NCI-H1417 treated with DMSO at 0.1 percent for 48 hours (cell line): ENCODE measurements at places on chromosomes 1 and 21.

DNA sequence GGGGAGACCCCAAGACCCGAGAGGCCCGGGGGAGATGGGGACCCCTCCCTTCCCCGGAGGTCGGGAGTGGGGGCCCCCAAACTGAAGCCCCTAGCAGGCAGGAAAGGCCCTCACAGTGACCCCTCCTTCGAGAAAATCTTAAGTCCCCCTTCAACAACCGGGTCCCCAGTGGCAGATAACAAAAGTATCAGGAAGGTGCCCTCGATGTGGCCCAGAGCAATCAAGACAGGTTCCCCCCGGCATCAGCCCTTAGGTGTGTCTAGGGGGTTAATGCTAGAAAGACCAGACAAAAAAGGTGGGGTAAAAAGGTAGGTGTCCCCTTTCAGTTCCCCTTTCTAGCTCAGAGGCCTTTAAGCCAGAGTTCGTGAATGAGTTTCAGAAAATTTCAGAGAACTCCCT is 282 bp upstream of the ECE1 start:
- no peak for DNase-seq

DNA sequence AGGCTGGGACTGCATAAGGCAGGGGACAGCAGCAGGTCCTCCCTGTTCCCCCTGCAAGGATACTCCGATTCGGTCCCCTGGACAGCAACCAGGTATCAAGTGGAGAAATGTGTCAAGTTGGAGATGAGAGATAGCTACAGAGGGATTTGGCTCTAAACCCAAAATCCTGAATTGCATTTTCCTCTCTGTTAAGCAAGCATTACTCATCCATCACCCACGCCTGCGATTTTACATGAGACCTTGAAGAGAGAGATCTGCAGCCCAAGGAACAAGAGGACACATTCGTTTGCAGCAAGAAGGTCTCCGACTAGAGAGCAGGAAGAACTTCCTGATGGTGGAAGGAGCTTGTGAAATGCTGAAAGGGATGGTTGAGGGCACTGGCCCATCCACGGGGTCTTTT is 21.9 kb downstream of the SYT2 start:
- no peak for DNase-seq

GRCh38 chr1:179871940-179872339 is 5.7 kb downstream of the TOR1AIP2 start:
- DNase-seq = no peak

DNA sequence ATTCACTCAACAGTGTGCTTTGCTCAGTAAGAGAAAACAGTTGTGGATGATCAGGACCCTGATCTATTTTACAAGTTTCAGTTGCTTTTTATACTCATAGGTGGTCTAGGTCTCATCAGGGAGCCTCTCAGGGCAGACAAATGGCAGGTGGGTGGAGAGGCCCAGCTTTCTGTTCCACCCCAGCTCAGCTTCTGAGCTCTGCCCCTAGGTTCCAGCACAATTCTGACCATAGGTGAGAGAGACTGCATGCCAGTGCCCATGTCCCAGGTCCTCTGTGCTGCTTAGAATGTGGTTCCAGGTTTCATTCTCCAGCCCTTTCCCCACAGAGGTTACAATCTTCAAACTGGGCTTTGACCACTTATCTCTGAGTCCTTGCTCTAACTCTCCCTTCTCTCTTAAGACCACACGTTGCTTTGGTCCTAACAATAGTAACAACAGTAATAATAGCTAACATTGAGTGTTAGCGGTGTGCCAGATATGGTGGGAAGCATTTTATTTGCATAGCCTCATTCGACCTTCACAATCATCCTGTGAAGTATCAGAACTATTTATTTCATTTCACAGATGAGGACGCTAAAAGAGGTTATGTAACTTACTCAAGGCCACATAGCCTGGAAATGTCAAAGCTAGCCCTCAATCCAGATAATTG is 19.6 kb upstream of the DUSP10 start:
- DNase-seq = no peak

- DNase-seq = no peak
These were observed 45.1 kb upstream of the SCCPDH start for GRCh38 chr1:246678816-246679793.

- no peak for DNase-seq
These were observed 36.6 kb downstream of the TBX19 start for GRCh38 chr1:168317309-168317708.

DNA sequence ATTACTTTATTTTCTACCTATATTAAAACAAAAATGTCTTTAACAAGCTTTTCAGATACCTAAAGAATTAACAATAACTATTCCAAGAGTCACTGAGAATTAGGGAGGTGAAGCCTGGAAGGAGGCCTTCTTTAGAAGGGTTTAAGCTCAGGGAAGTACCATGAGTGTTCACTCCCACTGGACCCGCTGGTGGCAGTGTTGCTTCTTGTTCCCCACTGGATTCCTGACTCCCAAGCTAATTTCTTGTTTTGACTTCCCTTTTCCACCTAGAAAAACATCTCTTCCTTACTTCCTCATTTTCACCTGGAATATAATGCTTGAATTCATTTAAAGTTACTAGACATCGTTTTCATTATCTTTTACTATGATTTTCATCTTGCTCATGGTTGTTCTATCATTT is 264.2 kb downstream of the HMCN1 start:
- DNase-seq = no peak

DNA sequence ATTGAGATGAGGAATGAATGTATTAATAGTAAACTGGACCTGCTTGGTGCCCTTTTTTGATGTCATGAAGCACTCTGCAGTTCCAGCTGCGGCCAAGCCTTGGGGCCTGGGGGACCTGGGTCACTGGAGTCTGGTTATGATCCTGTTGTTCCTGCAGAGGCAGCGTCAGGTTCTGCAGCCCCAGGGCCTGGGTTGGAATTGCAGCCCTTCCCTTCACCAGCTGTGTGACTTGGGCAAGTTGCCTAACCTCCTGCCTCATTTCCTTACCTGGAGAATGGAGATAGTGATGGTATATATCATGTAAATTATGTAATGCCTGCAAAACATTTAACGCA is 9.1 kb upstream of the ATP5PO start:
- no peak for DNase-seq

DNA sequence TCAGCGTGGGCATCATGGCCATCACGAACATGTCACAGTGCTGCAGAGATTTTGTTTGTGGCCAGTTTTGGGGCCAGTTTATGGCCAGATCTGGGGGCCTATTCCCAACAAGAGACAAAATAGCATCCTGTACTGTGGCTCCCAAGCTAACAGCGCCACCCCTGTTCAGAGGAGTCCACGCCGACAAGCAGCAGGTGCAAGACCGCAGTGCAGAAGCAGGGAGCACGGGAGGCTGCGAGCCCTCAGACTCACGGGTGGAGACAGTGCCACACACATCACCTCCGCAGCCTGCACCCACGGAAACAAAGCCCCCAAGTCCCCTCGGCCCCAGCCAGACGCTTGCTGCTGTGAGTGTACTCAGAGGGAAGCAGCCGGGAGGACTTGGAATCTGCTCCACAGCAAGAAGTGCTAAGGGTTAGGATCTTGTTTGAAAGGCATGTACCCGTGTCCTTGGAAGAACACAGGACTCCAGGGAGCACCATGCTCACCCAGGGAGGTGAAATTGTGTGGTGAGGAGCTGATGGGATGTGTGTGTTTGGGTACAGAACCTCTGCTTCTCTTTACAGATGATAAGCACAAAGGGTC is 7.1 kb downstream of the TCP10L start:
- DNase-seq = no peak

GRCh38 chr1:226047495-226047894 is 15.0 kb upstream of the H3-3A start:
- DNase-seq = no peak

DNA sequence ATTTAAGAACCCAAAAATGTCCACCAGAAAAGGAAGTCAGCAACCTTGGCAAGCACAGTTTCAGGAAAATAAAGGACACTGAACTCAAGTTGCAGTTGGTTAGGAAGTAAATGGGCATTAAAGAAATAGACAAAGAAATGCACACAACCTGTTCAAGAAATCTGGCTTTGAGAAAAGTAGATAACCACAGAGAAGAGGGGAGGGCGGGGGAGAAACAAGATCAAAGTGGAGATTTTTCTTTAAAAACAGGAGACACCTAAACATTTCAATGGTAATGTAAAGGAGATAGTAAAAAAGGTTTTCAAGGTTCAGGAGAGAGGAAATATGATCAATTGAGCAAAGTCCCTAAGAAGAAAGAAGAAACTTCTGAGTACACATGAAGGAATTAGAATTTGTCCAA is 29.1 kb downstream of the SYDE2 start:
- DNase-seq = no peak

- no peak for DNase-seq
These were observed 52.9 kb upstream of the CNTN2 start for GRCh38 chr1:204990059-204990664.

DNA sequence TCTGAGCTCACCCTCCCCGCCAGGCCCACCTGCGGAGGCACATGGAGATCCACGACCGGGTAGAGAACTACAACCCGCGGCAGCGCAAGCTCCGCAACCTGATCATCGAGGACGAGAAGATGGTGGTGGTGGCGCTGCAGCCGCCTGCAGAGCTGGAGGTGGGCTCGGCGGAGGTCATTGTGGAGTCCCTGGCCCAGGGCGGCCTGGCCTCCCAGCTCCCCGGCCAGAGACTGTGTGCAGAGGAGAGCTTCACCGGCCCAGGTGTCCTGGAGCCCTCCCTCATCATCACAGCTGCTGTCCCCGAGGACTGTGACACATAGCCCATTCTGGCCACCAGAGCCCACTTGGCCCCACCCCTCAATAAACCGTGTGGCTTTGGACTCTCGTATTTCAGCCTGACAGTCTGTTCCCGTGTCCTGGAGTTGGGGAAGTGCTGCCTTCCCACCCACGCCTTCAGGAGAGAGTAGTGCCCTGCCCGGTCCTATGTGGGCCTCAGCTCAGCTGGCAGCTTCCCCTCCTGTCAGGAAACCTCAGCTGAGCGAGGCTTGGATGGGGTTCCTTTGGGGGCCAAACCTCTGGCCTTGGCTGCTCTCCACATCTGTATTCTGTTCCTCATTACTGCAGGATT is 9.2 kb downstream of the ZBTB48 start:
- DNase-seq = no peak

DNA sequence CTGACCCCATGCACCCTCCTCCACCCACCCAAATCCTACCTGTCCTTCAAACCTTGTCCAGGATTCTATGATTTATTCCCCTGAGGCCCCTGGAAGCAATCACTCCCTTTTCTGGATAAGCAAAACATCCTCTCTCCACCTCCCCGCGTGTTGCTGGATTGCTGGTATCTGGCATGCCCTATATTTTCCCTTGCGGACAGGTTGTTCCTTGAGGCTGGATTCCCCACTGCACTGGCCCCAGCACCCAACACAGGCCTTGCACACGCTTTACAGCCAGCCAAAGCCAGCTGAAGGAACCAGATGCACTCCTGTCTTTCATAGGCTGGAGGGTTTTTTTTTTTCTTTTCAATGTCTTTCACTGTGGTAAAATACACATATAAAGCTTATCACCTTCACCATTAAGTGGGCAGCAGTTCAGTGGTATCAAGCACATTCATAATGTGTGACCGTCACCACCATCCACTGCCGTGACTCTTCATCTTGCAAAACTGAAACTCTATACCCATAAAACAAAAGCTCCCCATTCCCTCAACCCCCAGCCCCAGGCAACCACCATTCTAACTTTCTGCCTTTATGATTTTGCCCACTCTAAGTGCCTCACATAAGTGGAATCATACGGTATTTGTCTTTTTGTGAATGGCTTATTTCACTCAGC is 50.9 kb downstream of the TOR1AIP2 start:
- DNase-seq = no peak

GRCh38 chr1:221824025-221824424 is 82.1 kb upstream of the DUSP10 start:
- DNase-seq = no peak

DNA sequence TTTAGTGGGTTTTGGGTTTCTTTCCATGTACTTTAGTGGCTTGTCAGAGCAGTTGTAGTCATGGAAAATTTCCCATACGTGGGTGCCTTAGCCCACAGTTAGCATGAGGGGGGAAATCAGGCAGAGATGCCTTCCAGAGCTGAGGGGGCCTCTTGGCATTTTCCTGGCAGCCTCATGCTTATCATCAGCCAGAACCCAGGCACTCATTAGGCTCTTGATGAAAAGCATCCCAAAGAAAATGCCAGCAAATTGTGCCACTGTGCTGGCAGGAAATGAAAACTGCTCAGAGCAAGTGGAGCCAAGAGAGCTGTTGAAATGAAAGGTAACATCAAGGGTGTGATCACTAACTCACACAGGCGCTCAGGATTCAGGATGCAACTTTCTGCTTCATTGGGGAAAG is 128.0 kb downstream of the TNNI3K start:
- DNase-seq = no peak

- no peak for DNase-seq
These were observed 38.2 kb downstream of the NMNAT2 start for GRCh38 chr1:183379951-183380350.

DNA sequence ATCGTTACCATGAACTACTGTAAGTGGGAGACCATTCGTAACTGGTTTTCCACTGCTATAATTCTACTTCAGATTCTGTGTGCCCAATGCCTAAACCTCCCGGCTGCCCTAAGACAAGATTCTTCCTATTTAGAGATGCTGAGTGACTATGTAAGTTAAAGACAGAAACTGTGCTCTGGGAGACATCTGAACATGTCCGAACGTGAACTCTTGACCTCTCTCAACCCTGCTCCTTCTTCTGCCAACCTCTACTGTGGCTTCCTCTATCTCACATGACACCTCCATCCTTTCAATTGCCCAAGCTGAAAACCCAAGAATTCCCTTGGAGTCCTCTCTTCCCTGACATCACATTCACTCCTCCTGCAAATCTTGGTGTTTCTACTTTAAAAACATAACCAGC is 182.9 kb downstream of the AKT3 start:
- DNase-seq = no peak

GRCh38 chr1:41513383-41513735 is 28.9 kb upstream of the EDN2 start:
- no peak for DNase-seq
